ENCODE measurements at places on chromosomes 5 and 9.

GRCh38 chr5:74643111-74643562 lies 2.6 kb upstream of the ENC1 start:
- DNase-seq, result no peak
- no peaks in the 10 kb centered on the region for H3K27me3 ChIP-seq
- H3K36me3 ChIP-seq, result no peaks in the 10 kb centered on the region
- no peak overlapping the region for H3K4me3 ChIP-seq

DNA sequence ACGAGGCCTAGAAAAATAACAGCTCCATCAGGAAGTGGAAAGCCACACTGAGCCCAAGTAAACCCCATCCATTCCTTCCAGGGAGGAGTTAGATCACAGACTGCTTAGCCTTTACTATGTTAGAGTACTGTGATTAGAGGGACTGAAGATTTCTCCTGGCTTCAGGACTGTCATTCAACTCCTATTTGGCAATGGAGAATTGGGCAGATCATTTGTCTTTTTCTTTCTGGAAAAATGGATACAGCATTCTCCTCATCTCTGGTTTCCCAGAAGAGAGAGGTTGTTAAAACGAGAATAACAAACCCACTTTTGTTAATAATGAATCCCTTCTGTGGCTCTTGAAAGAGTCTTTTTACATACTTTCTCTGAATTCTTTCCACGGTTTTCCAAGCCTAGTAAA lies 150.4 kb downstream of the GABRB2 start:
- H3K27me3 ChIP-seq, result peaks cover 12% of the 10 kb centered on the region
- no peak overlapping the region for H3K27ac ChIP-seq
- no peaks in the 10 kb centered on the region for H3K36me3 ChIP-seq
- no peak overlapping the region for H3K4me3 ChIP-seq
- DNase-seq, result no peak

- H3K27me3 ChIP-seq, result no peaks in the 10 kb centered on the region
- H3K27ac ChIP-seq, result no peak overlapping the region
- no peaks in the 10 kb centered on the region for H3K36me3 ChIP-seq
- no peak overlapping the region for H3K4me3 ChIP-seq
- no peak for DNase-seq
These were observed 401.9 kb downstream of the TLE4 start for GRCh38 chr9:79973627-79974026.

DNA sequence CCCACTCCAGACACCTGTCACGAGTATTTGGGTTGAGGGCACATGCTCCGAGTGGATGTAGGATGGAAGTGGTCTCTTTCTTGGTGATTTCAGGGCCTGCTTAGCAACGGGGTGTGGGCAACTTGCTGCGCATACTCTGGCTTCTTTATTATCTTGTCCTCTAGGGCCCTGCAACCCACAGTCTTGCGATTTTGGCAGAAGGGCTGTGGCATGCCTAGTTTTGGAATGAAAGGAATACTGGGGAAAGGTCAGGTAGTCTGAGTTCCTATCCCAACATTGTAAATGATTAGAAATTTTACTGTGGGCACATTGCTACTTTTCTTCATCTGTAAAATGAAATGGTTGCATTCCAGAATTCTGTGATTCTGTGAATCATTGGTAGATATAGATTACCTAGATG lies 74.3 kb downstream of the ACTBL2 start:
- no peak for DNase-seq
- H3K27me3 ChIP-seq, result no peaks in the 10 kb centered on the region
- H3K4me3 ChIP-seq, result no peak overlapping the region
- no peaks in the 10 kb centered on the region for H3K4me1 ChIP-seq

- no peak for DNase-seq
- no peaks in the 10 kb centered on the region for H3K36me3 ChIP-seq
- no peak overlapping the region for H3K27ac ChIP-seq
These were observed 43.2 kb upstream of the NKX2-5 start for GRCh38 chr5:173278172-173278571.

GRCh38 chr5:91018200-91018599 lies 364.9 kb downstream of the ARRDC3 start:
- no peak overlapping the region for H3K27ac ChIP-seq

DNA sequence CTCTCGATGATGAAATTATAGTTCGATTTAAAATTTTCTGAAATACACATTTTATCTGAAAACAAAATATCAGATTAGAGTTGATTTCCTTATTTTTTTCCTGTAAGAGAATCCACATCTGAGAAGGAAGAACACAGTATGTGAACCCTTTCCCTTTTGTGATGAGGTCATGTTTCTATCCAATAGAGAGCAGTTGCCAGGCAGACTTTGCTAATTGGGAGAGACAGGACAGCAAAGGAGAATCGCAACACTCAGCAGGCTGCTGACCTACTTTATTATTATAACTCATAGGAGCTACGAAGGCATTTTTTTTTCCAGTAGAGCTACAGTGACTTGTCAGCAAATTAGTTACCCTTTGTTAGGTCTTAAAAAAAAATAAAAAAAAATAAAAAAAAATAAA lies 242.1 kb downstream of the HCN1 start:
- H3K36me3 ChIP-seq, result no peaks in the 10 kb centered on the region
- no peak overlapping the region for H3K27ac ChIP-seq

- H3K27me3 ChIP-seq, result no peaks in the 10 kb centered on the region
- peaks cover 14% of the 10 kb centered on the region for H3K4me1 ChIP-seq
- DNase-seq, result no peak
- H3K4me3 ChIP-seq, result no peak overlapping the region
These were observed 79.4 kb downstream of the SPTLC1 start for GRCh38 chr9:92035687-92036410.

DNA sequence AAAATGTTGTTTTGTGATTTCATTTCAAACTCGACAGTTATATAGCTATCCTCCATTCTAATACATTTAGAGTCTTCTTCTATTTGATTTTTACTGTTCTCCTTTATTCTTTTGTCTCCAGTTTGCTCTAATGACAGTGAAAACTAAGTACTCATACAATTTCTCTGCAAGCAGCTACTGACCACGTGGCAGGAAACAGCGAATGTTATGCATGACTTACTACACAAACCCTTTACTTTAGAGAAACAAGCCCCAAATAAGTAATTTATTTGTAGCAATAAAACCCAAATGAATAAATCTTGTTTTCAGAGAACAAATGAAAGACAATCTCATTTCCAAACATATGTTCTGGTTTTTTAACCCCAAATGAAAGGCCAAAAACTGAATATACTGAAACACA lies 41.9 kb downstream of the CDH6 start:
- H3K4me3 ChIP-seq, result no peak overlapping the region
- H3K27me3 ChIP-seq, result no peaks in the 10 kb centered on the region
- DNase-seq, result no peak
- no peak overlapping the region for H3K27ac ChIP-seq

- no peak overlapping the region for H3K4me3 ChIP-seq
- H3K27ac ChIP-seq, result no peak overlapping the region
- H3K4me1 ChIP-seq, result peaks cover 6% of the 10 kb centered on the region
- no peaks in the 10 kb centered on the region for H3K27me3 ChIP-seq
These were observed 1.5 kb downstream of the FAM81B start for GRCh38 chr5:95392593-95393182.

- no peaks in the 10 kb centered on the region for H3K4me1 ChIP-seq
- no peak for DNase-seq
- no peaks in the 10 kb centered on the region for H3K27me3 ChIP-seq
- no peak overlapping the region for H3K27ac ChIP-seq
These were observed 258.4 kb downstream of the ELAVL2 start for GRCh38 chr9:23567516-23568165.

GRCh38 chr5:164980480-164980879 lies 1475.1 kb downstream of the MAT2B start:
- H3K27ac ChIP-seq, result no peak overlapping the region
- H3K36me3 ChIP-seq, result no peaks in the 10 kb centered on the region
- H3K4me3 ChIP-seq, result no peak overlapping the region

DNA sequence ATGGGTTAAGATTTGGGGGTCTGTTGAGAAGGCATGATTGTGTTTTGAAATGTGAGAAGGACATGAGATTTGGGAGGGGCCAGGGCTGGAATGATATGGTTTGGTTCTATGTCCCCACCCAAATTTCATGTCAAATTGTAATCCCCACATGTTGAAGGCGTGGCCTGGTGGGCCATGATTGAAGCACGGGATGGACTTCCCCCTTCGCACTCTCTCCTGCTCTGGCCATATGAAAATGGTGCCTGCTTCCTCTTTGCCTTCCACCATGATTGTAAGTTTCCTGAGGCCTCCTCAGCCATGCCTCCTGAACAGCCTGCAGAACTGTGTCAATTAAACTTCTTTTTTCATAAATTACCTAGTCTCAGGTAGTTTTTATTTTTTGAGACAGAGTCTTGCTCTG lies 14.7 kb upstream of the NOTCH1 start:
- no peak for DNase-seq
- H3K27ac ChIP-seq, result no peak overlapping the region
- peaks cover 14% of the 10 kb centered on the region for H3K4me1 ChIP-seq
- H3K36me3 ChIP-seq, result no peaks in the 10 kb centered on the region

DNA sequence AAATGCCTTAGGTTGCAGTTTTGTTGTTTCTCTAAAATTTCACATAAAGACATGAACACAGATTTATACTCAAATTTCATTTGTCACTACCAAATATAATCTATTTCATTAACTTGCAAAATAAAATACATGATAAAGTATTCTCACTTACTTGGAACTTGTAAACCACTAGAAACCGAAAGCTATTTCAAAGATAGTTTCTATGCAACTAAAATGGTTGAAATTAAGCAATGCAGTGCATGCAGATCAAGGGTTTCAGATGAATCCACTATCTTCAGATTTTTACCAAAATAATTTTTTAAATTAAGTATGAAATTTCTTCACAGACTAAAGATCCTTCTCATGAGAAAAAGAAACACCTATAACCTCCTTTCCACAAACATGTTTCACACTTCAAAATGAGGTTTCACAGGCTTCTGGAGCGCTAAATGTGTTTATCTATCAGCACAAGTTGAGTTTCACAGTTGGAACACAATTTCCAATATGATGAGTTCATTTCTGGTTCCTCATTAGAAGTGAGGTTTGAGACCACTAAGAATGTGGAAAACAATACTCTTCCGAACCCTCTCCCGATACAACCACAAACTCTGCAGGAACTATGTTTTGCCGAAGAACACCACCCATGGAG lies 63.9 kb downstream of the EPB41L4A start:
- H3K4me3 ChIP-seq, result no peak overlapping the region
- no peak overlapping the region for H3K27ac ChIP-seq
- no peaks in the 10 kb centered on the region for H3K27me3 ChIP-seq
- DNase-seq, result no peak
- no peaks in the 10 kb centered on the region for H3K36me3 ChIP-seq
- H3K4me1 ChIP-seq, result no peaks in the 10 kb centered on the region

GRCh38 chr5:10102706-10103497 lies 146.8 kb downstream of the ATPSCKMT start:
- DNase-seq, result peak; percentile 55
- H3K4me1 ChIP-seq, result peaks cover 5% of the 10 kb centered on the region
- H3K4me3 ChIP-seq, result no peak overlapping the region
- peak overlapping the region; percentile 88 for H3K27ac ChIP-seq
- peaks cover 2% of the 10 kb centered on the region for H3K36me3 ChIP-seq

- no peak for DNase-seq
- peaks cover 10% of the 10 kb centered on the region for H3K36me3 ChIP-seq
- H3K27ac ChIP-seq, result no peak overlapping the region
- H3K4me1 ChIP-seq, result peaks cover 7% of the 10 kb centered on the region
These were observed 72.8 kb downstream of the OTULIN start for GRCh38 chr5:14737291-14737690.

DNA sequence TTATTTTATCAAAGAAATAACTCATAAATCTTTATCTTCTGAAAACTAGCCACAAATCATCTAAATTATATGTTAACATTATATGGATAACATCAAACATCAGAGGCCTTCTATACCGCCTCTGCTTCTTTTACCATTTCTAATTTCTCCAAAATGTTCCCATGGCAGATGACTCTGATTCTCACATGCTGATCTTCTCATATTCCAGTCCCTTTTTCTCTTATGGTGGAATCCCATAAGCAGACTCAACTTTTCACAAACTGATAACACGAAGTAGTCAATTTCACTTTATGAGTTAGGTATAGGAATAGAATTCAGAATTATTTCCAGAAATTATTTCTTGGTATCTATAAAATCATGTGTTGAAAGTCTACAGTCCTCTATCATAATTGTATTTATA lies 212.3 kb downstream of the ENC1 start:
- peaks cover 3% of the 10 kb centered on the region for H3K4me1 ChIP-seq
- H3K4me3 ChIP-seq, result no peak overlapping the region
- no peaks in the 10 kb centered on the region for H3K36me3 ChIP-seq
- no peak overlapping the region for H3K27ac ChIP-seq
- no peak for DNase-seq

DNA sequence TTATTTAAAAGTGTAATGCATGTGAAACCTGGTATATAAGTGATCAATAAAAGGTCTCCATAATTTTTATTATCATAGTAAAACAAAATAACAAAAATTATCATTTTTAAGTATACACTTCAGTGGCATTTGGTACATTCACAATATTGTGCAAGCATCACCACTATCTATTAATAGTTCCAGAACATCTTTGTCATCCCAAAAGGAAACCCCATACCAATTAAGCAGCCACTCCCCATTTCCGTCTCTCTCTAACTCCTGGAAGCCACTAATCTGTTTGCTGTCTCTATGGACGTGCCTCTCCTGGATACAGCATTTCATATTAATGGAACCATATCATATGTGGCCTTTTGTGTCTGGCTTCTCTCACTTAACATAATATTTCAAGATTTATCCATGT lies 7.6 kb downstream of the OLFML2A start:
- H3K36me3 ChIP-seq, result no peaks in the 10 kb centered on the region
- no peak for DNase-seq
- no peak overlapping the region for H3K4me3 ChIP-seq

DNA sequence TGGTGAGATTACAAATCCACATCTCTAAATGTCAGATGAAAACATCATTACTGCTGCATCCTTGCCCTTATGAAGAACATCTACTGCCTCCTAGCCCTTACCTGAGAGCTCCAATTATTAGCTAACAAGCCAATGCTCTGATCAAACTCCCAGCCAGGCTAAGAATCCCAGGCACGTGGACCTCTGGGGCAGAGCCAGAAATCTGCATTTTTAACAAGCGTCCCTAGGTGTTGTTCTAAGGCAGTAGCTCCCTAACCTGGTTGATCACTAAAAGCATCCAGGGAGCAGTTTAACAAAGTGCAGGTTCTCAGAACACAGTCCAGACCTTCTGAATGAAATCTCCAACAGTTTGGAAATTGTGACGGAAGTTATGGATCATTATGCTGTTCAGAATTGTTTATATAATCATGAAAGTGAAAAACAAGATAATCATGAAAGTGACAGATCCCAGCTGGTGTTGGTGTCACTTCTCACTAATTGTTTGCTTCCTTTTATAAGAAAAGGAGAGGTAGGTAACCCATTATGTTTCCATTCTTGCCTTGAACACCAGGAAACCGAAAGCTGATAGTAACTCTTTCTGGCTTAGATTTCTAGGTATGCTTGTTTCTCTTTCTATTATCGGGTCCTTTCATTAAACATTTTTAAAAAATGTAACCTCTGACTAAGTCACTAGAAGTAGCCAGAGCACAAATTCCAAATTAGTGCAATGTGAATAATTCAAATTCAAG lies 216.5 kb upstream of the NR4A3 start:
- H3K27ac ChIP-seq, result no peak overlapping the region
- peaks cover 3% of the 10 kb centered on the region for H3K4me1 ChIP-seq
- H3K36me3 ChIP-seq, result no peaks in the 10 kb centered on the region
- H3K27me3 ChIP-seq, result no peaks in the 10 kb centered on the region

GRCh38 chr5:44659334-44659733 lies 149.4 kb upstream of the MRPS30 start:
- no peak overlapping the region for H3K4me3 ChIP-seq
- H3K27me3 ChIP-seq, result no peaks in the 10 kb centered on the region
- DNase-seq, result no peak
- H3K36me3 ChIP-seq, result no peaks in the 10 kb centered on the region

- no peaks in the 10 kb centered on the region for H3K4me1 ChIP-seq
- H3K4me3 ChIP-seq, result no peak overlapping the region
- H3K27me3 ChIP-seq, result no peaks in the 10 kb centered on the region
These were observed 146.4 kb downstream of the PALM2AKAP2 start for GRCh38 chr9:109926421-109926869.
